Mucosa of descending colon (tissue), 3 donors: ENCODE measurements at places on chromosomes 1 and 21. TPM values are rescaled to one million over a fixed set of nuclear protein-coding genes. Genes with fewer than 3 reads are reported as not detected.

Gene INSRR
- total RNA-seq: 0.06 TPM

Gene FAM177B
- 9.7 TPM for total RNA-seq

Gene PIK3R3
- total RNA-seq: 15.6 TPM

Gene OR2T35
- not detected for total RNA-seq
